Upper lobe of right lung (tissue), 1 donor: ENCODE measurements at places on chromosomes 1 and 21.

GRCh38 chr1:59180735-59181134 is 116.2 kb upstream of the FGGY start:
- no peak for DNase-seq

DNA sequence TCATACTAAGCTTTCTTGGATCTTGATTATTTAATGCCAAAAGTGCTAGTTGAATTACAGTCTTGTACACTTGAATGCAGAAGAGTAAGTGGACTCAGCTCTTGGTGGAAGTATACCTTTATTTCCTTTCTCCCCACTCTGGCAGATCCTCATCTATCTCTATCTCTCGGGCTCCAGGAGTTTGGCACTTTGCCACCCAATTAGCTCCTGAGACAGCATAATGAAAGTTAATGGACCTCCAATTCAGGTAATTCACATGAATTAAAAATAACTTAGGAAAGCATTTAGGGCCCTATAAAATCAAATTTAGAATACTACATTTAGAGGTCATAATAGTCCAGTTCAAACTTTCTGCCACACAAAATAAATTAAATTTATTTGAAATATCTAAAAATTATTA is 67.4 kb downstream of the OLFM3 start:
- no peak for DNase-seq

- DNase-seq, result no peak
These were observed 271.7 kb upstream of the CSF3R start for GRCh38 chr1:36754366-36754765.

GRCh38 chr1:1892763-1893120 is 1.9 kb upstream of the GNB1 start:
- no peak for DNase-seq

GRCh38 chr1:198184516-198184915 is 27.7 kb downstream of the NEK7 start:
- no peak for DNase-seq
